Stimulated activated CD4-positive, alpha-beta T cell treated with anti-CD3 and anti-CD28 coated beads, TNF-alpha, amount 100 ng/mL, for 1 hour (primary cell): ENCODE measurements at places on chromosomes 1 and 21.
A peak's percentile ranks its signal among the peaks of the same experiment; 100 is the strongest.

DNA sequence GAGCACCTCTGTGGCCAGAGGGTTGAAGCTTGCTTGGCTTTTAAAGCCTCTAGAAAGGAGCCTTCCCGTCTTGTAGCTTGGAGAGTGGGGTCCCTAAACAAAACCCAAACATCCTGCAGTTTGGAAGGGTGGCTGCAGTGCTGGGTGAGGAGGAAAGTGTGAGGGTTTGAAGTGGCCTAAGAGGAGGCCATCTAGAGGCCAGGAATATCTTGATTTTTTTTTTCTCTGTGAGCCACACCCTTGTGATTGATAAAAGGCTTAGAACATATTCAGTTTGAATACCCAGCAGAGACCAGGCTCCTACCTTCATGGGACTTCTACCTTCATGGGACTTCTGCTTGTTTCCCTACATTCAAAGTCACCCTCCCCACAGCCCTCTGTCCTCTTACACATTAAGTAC lies 37.3 kb upstream of the PIGV start:
- no peak for DNase-seq

- no peak for DNase-seq
Observed at GRCh38 chr1:222772996-222773379, 36.0 kb downstream of the FAM177B start.

- no peak for DNase-seq
Observed at GRCh38 chr1:32701951-32702598, 495 bp downstream of the SYNC start.

- no peak for DNase-seq
Observed at GRCh38 chr1:232510367-232511110, 119.4 kb downstream of the SIPA1L2 start.

DNA sequence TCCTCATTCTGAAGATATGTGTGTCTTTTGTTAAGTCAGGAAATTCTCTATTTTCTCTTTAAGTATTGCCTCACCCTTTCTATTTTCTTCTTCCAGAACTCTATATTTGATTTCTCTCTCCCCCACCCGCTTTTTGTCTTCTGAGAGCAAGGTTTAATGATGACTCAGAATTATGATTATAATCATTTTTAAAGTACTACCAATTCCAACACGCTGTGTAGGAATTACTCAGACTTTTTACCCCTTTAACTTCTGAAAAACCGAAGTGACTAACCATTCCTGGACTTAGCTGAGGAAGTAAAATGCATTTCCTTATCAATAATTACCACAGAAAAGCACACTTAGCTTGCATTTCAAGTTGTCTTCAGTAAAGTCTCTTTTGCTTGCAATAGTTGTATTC lies 20.8 kb upstream of the SCYL3 start:
- no peak for DNase-seq

DNA sequence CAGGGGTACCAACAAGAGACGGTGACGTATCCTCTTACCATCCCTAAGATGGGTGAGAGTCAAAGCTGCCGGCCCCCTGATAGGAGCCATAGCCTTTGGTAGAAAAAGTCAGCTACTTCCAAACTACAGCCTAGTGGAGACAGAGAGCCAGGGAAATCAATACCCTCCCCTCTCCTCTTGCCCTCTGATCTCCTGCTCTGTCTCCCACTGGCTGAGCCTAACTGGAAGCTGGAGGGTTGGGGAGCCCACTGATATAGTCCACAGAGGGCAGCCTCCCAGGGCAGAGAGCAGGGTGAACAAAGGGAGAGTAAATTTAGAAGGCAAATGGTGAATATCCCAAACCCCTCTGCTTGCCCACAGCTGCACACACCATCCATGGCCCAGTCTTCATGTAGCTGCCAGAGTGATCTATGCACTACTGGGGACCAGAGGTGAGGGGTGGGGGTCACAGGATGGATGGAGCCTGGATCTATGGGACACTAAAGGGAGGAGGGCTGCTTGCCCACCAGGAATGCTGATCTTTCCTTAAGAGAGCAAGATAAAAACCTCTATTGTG lies 80.0 kb downstream of the DHRS3 start:
- no peak for DNase-seq

GRCh38 chr1:26285366-26286063 lies 5.6 kb downstream of the SH3BGRL3 start:
- no peak for DNase-seq

- peak; percentile 5 for DNase-seq
Observed at GRCh38 chr1:22176258-22176657, 33.4 kb upstream of the WNT4 start.

- DNase-seq, result no peak
Observed at GRCh38 chr1:151639466-151639865, 27.6 kb downstream of the SNX27 start.

- no peak for DNase-seq
Observed at GRCh38 chr1:6154525-6155319, 25.4 kb downstream of the CHD5 start.

DNA sequence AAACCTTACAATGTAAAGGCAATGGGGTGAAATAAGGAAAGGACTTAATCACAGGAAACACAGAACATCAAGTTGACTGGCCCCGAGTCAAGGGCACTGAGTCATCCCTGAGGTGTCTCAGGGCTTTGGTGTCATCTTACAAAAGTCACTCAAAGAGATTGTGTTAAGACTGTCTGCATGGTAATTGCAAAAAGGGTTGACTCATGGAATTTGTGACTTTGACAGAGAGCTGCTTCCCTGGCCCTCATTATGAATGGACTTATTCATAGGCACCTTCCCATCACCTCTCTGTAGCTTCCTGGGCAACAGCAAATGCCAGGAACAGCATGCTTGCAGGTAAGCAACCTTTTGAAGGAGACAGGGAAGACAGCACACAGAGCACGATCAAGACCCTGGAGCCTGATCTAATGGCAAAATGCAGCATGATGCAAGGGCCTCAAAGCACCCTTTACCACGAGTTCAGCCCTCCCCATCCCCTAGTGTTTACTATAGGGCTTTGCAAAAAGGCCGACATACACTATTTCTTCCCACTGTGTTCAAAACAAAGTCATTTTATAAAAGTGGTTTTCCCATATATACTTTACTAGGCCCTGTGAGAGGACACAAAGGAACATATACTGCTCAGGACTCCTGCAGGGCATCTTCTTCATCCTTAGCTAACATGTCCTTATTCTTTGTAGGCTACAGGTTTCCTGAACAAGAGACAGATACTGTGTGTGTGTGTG lies 17.1 kb downstream of the ZP4 start:
- DNase-seq, result no peak

DNA sequence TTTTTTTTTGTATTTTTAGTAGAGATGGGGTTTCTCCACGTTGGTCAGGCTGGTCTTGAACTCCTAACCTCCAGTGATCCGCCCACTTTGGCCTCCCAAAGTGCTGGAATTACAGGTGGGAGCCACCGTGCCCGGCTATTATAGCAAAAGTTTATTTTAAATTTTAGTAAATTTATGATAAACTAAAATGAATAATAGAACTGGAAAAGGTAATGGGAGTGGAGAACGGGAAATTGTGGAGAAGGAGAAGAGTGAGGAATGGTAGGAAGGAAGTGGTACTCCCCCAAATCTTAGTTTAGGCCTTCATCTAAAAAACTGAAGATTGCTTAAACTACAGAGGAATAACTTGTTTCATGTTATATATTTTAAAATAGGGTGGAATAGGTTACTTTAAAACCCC lies 7.6 kb upstream of the PI4KB start:
- no peak for DNase-seq

- DNase-seq, result no peak
Observed at GRCh38 chr1:87240661-87241285, 87.9 kb upstream of the LMO4 start.

DNA sequence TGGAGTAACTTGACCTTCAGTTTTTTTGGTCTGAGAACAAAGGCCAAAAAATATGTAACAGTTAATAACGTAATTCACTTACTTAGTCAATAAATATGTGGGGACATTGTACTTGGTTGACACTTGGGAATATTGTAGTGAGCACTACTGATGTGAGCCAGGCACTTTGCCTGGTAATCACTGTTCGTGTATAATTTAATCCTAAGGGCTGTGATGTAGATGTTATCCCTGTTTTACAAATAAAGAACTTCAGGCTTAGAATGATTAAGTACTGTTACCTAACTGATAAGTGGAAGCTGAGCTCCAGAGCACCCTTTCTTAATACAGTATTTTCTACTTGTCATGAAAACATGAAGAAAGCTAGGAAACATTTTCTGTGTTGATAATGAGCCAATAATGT lies 28.0 kb downstream of the PTBP2 start:
- no peak for DNase-seq

DNA sequence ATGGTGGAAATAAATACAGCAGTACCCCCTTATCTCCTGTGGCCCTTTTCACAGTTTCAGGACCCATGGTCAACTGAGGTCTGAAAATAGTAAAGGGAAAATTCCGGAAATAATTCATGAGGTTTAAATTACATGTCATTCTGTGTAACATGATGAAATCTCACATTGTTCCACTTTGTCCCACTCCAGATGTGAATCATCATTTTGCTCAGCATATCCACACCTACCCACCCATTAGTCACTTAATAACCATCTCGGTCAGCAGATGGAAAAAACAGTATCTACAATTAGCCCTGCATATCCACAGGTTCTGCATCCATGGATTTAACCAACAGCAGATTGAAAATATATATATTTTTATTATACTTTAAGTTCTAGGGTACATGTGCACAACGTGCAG lies 86.9 kb upstream of the GORAB start:
- no peak for DNase-seq

GRCh38 chr1:53131590-53131938 lies 10.9 kb downstream of the SLC1A7 start:
- no peak for DNase-seq

DNA sequence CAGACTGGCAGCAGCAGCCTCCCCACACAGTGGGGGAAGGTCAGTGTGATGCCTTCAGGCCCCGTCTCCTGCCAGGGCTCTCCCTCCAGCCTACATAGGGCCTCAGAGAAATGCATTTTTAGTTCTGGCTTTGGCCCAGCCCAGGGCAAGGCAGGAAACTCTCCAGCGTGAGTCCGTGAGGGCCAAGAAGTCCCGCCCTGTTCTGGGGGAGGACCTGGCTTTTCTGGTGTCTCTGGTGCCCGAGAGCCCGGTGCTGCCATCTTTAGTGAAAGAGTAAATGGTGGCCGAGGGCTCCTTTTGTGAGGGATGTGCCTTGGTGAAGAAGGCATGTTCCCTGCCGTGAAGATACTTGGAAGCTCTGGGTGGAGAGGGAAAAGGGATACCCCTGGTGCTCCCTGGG lies 14.8 kb upstream of the DIP2A start:
- no peak for DNase-seq

GRCh38 chr1:29828526-29829447 lies 592.5 kb downstream of the PTPRU start:
- no peak for DNase-seq

DNA sequence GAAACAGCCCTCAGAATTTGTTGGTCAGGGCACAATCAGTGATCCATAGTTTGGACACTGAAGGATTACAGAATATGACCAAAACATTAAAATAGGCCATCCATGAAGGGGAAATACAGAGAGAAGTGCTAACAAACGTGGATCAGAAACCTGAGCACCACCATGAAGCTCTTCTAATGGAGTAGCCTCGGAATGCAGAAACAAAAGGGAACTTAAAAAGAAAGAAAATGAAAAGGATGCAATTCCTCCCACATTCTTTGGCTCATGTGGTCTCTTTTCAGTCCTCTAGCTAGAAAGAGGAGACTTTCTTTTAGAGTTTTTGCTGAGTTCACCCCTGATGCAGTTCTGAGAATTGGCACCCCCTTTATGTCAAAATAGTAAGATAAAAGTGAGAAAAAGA lies 989.8 kb upstream of the B3GALT2 start:
- no peak for DNase-seq

- DNase-seq, result no peak
Observed at GRCh38 chr1:165056914-165057313, 299.6 kb downstream of the LMX1A start.

GRCh38 chr21:45313015-45313414 lies 25.3 kb upstream of the POFUT2 start:
- no peak for DNase-seq

DNA sequence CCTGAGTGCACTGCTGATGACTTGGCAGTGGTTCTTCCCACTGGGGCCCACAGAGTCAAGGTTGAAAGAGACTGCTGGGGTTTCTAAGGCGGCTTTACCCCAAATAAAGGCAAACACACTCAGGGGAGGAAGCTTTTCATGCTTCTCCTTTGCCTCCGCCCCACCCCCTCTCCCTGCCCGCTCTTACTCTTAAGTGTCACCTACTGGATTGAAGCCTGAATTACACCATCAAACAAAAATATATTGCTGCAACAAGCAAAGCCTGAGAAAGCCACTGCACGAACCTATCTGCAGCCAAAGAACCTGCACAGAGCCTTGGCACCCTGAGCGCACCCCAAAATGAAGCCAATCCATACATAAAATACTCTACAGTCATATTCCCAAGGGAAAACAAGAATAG lies 63.1 kb downstream of the PTGFR start:
- no peak for DNase-seq

GRCh38 chr1:150484861-150485260 lies 2.4 kb upstream of the TARS2 start:
- DNase-seq, result no peak

DNA sequence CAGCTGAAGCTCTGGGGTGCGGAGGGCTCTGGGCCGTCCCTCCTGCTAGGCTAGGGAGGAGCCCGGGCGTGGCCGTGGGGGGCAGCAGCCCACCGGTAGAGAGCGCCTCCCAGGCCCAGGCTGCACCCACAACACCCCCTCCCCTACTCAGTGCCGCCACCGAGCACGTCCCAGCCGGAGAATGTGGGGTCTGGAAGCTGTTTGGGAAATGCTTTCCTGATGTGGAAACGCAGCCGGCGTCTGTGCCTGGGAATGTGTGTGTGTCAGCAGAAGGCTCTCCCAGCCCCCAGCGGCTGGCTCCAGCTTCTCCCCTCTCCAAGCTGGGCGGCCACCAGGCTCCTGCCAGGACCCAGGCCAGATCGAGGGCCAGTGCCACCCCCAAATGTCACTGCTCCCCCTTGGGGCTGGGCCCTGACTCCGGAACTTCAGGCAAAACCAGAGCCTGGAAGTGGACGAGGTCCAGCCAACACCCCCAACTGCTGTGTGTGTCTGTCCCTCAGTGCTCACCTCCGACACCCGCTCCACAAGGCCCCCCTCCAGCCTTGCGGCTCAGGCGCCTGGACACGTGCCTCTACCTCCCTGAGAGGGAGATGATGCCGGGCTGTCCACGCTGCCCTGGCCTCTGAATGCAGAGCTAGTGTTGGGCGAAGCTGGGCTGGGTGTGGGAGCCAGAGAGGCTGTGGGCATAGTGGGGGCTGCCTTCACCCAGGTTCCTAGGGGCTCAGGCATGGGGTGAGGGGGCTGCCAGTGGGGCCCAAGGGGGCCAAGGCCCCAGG lies 74.7 kb downstream of the MEGF6 start:
- no peak for DNase-seq

DNA sequence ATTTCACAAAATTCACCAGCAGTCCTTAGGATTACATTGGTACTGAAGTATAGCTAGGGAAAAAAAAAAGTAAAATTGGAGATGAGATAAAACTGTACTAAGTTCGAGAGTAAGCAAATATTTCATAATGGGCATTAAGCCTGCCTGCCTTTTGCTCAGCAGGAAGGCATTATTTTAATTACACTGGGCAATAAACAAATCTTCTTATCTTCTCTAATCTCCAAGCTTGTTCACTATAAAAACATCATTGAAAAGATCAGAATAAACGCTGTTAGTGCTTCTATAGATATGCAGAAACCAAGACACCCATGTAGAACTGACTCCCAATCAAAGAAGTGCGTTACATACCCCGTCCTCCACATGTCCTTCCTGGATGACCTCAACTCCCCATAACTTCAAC lies 174.2 kb upstream of the CHODL start:
- no peak for DNase-seq

- DNase-seq, result no peak
Observed at GRCh38 chr21:21387916-21388315, 389.7 kb downstream of the NCAM2 start.

- no peak for DNase-seq
Observed at GRCh38 chr21:32525282-32525681, 60.0 kb downstream of the TCP10L start.

GRCh38 chr1:211687462-211688215 lies 12.2 kb upstream of the NEK2 start:
- no peak for DNase-seq
